ENCODE measurements at places on chromosomes 13 and 19.

DNA sequence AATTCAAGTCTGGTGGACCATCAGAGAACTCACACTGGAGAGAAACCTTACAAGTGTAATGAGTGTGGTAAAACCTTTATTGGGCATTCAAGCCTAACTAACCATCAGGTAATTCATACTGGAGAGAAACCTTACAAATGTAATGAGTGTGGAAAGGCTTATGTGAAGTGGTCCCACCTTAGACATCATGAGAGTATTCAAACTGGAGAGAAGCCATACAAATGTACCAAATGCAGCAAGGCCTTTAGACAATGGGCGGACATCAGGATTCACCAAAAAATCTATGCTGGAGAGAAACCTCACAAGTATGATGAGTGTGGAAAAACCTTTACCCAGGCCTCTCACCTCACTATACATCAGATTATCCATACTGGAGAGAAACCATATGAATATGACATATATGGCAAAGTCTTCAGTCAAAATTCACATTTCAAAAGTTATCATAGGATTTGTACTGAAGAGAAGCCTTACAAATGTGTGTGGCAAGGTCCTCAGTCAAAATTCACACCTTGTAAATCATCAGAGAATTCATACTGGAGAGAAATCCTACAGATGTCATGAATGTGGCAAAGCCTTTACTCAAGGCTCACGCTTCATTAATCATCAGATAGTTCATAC, 19.7 kb upstream of the ZNF665 start:
- DNase-seq: no peak

- no peak for DNase-seq
Measured at GRCh38 chr19:32168111-32168510, 177.3 kb upstream of the ZNF507 start.

DNA sequence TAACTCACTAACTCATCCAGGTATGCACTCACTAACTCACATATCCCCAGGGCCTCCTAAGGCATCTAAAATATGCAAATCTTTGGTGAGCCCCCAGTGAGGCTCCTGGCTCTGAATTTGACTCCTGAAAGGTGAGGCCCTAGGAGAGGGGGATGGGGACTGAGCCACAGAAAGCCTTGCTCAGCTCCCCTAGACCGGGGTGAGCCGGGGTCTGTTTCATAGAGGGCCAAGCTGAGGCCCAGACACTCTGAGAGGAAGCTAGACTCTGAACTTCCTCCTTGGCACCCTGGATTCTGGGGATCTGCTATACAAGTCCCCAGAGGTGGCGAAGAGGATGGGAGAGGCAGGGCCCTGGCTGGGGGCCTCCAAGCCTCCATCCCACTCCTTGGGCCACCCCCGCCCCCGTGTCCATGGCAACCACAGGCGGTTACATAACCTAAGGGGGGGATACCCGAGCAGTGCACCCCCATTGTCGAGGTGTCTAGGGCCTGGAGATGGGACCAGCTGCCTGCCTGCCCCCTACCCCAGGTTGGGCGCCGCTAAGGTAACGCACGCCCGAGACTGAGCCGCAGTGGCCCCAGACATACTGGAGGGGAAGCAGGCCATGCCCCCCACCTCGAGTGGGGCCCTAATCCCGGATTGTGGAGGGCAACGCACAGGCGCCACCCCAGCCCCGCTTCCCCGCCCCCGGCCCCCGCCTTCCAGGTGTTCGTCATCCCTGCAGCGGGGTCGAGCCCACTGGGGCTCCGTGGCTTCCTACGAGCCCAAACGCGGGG, 646 bp downstream of the ABHD8 start:
- no peak for DNase-seq

DNA sequence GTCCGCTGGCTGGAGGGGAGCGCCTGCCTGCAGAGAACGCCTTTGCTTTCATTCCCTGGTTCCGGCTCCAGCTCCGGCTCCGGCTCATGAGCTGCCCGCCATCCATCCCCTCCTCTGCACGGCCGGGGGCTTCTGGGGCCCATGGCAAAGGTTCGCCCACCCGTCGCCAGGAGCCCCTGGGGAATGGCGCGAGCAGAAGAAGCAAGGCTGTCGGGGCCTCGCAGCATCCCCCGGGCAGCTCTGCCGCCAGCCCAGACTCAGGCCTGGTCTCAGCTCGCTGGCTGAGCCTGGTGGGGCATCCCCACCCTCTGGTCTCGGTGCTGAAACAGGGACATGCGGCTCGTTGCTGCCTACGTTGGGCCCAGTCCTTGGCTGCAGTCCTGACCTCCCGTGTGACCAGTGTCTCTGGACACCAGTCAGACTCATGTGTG, 96.8 kb downstream of the KDM4B start:
- DNase-seq: no peak

- DNase-seq: no peak
Measured at GRCh38 chr13:39527961-39528660, 74.9 kb downstream of the LHFPL6 start.

GRCh38 chr19:6015841-6016545, 38.1 kb upstream of the RANBP3 start:
- no peak for DNase-seq

GRCh38 chr19:7152568-7152967, 83.1 kb downstream of the ZNF557 start:
- DNase-seq: no peak

DNA sequence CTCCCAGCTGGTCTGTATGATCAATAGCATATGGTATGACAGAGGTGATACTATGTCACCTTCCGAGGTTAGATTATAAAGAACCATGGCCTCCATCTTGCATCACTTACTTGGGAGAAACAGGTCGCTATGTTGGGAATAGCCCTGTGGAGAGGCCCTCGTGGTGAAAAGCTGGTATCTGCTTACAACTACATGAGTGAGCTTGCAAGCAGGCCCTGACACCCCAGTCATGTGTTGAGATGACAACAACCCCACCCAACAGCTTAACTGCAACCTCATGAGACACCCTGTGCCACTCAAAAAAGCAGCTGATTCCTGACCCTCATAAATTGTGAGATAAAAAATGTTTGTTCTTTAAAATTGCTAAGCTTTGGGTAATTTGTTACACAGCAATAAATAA, 18.8 kb downstream of the MTRF1 start:
- DNase-seq: no peak

- no peak for DNase-seq
Measured at GRCh38 chr13:47206111-47206510, 309.3 kb upstream of the HTR2A start.

- no peak for DNase-seq
Measured at GRCh38 chr19:30672926-30673325, 300.7 kb downstream of the ZNF536 start.

- no peak for DNase-seq
Measured at GRCh38 chr13:101382701-101383100, 33.6 kb downstream of the NALCN start.

DNA sequence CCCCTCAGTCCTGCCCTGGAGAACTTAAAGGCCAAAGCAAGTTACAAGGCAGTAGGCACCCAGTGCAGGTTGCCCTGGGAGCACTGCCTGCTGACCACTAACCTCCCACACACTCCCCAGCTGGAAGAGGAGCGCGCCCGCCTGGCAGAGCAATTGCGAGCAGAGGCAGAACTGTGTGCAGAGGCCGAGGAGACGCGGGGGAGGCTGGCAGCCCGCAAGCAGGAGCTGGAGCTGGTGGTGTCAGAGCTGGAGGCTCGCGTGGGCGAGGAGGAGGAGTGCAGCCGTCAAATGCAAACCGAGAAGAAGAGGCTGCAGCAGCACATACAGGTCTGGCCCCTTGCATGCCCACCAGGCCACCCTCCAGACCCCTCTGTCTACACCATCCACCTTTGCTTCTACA, 61.1 kb downstream of the KCNC3 start:
- no peak for DNase-seq

GRCh38 chr13:43058831-43059230, 35.4 kb downstream of the DNAJC15 start:
- no peak for DNase-seq

DNA sequence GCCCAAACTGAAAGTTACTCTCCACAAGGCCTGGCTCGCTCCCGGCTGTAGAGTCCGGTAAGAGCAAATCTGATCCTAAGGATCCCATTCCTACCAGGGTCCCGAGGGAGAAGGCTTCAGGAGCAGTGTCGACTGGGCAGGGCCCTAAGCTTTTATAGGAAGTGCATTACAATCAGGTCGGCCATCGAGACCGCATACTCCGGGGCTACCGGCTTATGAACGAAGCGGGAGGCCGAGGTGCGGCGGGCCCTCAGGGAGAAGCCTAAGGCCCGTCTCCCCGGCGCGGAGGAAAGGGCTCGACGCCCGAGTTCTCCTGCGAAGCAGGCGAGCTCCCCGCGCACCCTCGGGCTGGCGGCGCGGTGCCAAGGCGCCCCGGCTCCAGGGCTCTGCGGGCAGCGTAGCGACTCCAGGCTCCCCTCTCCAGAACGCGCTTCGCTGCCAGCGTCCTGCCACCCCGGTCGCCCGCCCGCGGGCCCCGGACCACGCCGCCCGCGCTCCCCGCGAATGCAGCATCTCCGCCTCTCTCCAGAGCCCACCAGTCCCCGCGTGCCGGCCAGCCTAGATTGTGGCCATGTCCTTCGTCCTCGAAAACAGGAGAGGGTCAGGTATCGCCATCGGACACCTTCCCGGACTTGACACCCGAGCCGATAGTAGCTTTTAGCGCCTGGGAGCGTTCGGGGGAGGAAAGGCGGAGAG, 1.4 kb downstream of the EFNB2 start:
- no peak for DNase-seq

GRCh38 chr13:91323349-91323748, 24.1 kb upstream of the MIR17HG start:
- no peak for DNase-seq

DNA sequence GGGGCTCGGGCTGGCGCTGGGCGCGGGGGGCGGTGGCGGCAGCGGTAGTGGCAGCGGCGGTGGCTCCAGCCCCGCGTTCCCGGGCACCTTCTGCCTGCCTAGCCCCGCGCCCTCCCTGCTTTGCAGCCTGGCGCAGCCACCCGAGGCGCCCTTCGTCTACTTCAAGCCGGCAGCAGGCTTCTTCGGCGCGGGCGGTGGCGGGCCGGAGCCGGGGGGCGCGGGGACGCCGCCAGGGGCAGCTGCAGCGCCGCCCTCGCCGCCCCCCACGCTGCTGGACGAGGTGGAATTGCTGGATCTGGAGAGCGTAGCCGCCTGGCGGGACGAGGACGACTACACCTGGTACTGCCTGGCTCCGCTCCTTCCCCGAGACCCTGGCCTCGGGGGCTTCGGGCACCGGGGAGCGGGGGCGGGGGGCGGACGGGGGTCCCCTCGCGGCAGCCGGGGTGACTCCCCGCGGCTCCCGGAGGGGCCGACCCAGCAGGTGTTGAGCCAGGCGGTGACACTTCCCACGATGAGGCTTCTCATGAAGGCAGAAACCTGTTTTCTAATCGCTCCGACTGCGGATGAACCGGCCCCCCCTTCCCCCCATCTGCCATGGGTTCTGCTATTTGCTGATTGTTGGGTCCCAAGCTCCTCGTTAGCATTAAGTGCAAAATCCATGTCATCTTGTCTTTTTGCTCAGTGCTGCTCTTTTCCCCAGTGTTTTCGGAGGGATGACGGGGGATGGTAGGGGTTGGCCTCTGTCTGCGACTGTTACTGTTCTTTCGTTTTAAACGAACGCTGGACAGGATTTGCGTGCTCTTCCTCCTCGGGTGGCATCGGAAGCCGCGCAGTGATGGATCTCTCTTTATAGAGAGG, 943 bp downstream of the SLAIN1 start:
- DNase-seq: peak; percentile 7

GRCh38 chr13:98506322-98506721, 70.6 kb downstream of the STK24 start:
- DNase-seq: no peak

- no peak for DNase-seq
Measured at GRCh38 chr19:31177246-31177645, 172.0 kb downstream of the TSHZ3 start.

DNA sequence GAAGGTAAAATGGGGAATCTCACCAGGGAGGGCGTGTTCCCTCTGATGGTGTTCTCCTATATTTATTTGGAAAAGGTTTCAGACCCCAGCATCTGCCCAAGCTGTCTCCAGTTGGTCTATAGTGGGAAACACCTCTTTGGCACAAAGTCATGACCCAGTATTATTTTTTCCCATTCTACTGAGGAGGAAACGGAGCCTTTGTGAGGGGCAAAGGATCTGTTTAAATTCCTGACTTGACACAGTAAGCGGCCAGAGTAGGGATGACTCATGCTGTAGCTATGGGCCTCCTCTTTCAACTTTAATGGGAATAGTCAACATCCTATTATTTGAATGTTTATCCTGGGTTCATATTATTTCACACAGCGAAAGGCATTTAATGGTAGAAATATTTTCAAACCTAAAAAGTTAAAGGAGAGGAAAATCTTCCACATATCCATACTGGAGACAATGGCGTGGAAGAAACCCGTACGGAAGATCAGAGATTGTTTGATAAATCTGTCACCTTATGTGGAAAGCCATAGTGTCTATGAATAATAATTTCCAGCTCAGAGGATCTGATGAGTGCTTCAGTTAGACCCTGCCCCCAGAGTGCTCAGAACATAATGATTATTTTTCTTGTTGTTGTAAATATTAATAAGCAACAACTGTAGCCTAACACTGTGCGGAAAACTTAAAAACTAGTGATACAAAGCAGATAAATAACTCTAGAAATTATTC, 126.0 kb downstream of the FOXO1 start:
- DNase-seq: no peak

DNA sequence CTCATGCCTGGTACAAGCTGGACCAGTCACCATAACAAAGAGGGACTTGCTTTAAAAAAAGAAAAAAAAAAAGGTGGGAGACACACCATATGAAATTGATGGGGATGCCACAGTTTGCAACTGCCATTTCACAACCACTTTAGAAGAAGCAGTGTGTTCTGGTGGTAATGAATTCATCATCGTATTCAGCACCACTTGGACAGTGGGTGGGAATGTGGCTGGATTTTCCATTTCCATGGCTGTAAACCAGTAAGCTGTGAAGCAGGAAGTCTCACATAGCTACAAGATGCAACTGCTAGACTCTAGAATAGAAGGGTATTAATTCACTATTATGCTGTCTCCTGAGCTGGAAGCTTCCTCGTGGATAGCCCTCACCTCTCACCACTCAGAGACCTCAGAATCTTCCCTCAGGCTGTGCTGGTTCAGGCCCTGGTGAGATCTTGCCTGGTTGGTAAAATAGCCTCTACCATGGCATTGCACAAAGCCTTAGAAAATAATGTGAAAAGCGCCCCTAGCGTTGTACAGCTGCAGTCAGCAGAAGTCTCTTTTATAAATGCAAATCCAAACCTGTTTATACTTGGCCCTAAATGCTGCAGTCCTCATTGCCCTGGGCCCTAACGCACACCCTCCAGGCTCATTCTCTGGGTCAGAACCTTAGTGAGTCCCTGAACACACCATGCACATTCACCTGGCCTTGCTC, 150.7 kb downstream of the KCTD15 start:
- DNase-seq: no peak

All from stimulated activated CD8-positive, alpha-beta memory T cell treated with anti-CD3 and anti-CD28 coated beads, Interleukin-4, amount 100 ng/mL, for 1 hour (primary cell).